Psoas muscle (tissue), 8 donors: ENCODE measurements at places on chromosomes 5 and 9. TPM values are rescaled to one million over a fixed set of nuclear protein-coding genes. Genes with fewer than 3 reads are reported as not detected.

- no peak for DNase-seq
Observed at GRCh38 chr9:129270205-129270604, 92.1 kb upstream of the IER5L start.

DNA sequence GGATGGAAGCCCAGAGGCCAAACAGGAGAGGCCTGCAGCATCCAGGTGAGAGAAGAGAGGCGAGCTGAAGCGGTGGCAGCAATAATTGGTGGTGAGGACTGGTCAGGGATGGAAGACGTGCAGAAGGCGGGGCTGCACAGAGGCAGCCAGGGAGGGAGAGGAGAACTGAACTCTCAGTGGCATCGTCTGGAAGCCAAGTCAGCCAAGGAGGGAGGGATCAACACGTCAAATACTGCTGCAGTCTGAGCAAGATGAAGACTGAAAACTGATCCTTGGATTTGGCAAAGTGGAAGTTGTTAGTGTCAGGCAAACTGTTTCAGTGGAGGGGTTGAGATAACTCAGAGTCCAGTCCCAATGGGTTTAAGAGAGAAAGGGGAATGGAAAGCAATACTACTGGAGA is 145.4 kb downstream of the CDK5RAP2 start:
- peak; percentile 75 for DNase-seq

DNA sequence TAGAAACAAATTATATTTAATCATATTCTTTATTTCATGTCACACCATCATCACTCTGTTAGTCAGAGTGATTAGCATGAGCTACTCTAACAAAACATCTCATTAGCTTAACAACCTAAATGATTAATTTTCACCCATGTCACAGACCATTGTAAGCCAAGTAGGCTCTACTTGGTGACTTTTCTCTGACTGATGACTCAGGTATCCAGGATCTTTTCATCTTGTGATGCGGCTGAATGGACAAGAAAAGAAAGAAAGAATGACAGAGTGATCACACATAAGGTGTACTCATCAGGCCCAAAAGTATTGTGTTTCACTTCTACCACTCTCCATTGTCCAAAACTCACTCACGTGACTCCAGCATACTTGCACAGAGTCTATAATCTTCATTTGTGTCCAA is 299.3 kb downstream of the ANXA1 start:
- DNase-seq, result no peak

The DCTN3 gene
- 109 TPM for total RNA-seq

GRCh38 chr9:100087218-100087617 is 11.6 kb downstream of the ERP44 start:
- DNase-seq, result no peak

The PPP2R2B gene
- not detected for total RNA-seq

- DNase-seq, result no peak
Observed at GRCh38 chr9:1005043-1005667, 28.7 kb downstream of the DMRT3 start.

The SLC22A4 gene
- total RNA-seq, result 2.8 TPM

The HTR1A gene
- not detected for total RNA-seq

DNA sequence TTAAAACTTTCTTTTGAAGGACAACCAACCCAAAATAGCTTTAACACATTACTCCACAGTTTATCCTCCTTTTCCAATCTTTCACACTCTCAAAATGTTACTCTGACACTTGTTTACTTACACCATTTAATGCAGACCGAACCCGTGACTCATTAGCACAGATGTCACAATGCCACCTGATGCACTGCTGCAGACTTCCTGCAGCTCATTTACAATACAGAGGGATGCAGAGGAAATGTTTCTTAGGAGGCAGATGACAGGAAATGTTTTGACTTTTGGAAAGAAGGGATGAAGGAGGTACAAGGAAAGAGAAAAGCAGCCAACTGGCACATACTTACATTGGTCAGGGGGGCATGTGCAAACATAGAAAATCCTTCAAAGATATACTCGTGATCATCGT is 39.0 kb downstream of the DROSHA start:
- no peak for DNase-seq

- DNase-seq, result no peak
Observed at GRCh38 chr5:78008356-78008967, 232.3 kb upstream of the TBCA start.

DNA sequence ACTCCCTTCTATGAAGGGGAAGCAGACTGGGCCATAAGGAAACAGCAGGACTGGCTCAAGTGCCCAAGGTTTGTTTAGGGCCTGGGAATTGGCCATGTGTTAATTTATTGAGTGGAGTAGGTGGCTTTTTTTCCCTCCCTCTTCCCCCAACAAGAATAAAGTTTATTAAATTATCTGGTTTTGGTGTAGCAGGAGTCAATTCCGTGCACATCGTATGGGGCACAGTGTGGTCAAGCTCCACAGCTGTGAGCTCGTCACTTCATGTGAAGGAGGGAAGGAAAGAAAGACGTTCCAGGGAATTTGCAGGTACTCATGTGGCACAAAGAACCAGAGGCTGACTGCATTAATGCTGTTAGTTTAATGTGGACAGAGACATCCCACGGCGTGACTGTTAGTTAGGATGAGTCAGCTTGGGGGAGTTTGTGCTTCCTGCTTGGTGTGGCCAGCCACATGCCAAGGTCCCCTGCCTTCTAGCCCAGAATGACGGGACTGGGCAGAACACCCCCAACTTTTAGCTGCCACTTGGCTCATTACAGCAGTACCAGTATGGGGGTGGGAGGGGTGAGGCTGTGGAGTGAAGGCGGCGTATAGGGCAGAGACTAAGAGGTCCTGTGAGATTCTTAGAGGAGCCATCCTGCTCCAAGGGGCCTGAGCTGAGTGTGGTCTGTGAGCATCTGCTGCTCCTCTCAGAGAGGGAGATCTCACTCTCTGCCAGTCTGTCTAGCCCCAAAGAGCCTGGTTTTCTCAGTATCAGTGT is 33.2 kb downstream of the CSF1R start:
- peak; percentile 30 for DNase-seq

The PCDH12 gene
- total RNA-seq, result 4.2 TPM

DNA sequence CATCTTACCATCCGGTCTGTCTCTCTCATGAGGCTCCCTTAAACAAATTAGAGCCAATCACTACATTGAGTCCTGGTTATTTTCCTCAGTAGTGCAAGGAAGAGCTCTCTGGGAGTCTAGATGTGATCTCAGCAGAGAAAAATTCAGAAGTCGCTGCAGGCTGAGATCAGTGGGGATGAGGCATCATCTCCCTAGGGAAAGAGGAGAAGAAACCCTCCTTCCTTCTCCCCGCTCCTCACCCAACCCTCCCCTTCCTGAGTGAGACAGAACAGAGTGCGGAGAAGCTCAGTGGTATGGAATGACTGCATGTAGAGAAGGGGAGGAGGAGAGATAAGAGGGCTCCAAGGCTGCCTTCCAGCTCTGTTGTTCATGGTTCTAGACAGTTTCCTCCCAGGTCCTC is 80.5 kb downstream of the PAPPA start:
- no peak for DNase-seq

- DNase-seq, result no peak
Observed at GRCh38 chr9:121658591-121658990, 7.2 kb downstream of the DAB2IP start.

The DOCK8 gene
- total RNA-seq, result 2.8 TPM

DNA sequence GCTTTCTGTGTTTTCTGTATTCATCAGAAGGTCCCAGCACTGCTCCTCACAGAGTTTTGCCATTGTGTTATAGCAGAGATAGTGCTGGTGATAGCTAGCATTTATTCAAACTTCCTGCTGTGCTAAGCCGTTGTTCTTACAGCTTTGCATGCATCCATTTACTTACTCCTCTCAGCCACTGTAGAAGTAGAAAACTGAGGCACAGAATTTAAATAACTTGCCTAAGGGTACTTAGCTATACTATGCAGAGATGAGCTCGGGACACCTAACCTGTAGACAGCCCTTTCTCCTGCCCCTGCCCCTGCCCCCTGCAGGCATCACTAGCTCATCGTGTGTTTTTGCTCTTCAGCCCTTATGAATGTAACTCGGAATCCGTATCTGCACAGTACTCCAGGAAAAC is 227.6 kb downstream of the SAXO1 start:
- DNase-seq, result no peak

DNA sequence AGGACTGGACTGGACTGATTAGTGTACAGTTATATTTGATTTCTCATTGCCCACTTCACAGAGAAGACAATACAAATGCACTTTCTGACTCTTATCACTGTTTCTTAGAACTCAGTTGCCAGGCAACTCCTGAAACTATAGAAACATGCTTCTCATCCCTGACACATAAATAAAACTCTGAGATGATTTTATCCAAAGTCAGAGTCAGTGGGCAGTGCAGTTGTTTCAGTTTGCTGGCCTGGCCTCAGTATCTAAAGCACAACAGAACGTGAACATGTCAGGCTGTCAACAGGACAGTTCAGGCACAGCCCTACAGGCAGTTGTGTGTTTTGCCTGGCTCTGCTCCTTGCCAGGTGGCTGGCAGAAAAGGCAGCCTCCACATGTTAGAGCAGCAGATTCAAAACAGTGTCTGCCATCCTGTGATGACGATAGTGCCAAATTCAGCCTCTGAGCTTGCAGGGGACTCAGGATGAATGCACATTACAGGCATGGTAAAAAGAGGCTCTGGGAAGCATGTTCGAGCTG is 65.1 kb upstream of the CCDC152 start:
- no peak for DNase-seq

The MORN5 gene
- not detected for total RNA-seq

DNA sequence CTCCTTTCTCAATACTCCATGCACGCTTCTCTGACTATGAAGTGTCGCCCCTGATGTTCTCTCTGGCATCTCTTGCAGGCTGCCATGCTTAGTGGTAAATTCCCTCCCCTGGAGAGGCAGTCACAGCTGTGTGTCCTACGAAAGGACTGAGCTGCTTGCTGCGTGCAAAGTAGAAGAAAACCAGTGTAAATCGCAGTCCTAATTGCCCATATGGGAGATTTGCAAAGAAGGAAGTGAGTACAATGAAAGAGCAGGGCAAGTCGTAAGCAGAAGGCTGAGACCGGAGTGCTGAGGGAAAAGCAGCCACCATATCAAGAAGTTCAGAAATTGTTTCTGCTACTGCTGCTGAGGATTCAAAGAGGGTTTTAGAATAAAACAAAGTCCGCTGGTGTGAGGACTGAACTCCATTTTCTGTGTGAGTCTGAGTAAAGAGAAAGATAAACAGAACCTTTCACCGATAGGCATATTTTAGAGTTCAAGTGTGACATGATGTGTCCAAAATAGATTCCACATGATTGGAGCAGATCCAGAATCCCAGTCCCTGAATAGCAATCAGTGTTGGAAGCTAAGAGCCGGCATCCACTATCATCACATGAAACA is 507.8 kb upstream of the MPDZ start:
- DNase-seq, result no peak

DNA sequence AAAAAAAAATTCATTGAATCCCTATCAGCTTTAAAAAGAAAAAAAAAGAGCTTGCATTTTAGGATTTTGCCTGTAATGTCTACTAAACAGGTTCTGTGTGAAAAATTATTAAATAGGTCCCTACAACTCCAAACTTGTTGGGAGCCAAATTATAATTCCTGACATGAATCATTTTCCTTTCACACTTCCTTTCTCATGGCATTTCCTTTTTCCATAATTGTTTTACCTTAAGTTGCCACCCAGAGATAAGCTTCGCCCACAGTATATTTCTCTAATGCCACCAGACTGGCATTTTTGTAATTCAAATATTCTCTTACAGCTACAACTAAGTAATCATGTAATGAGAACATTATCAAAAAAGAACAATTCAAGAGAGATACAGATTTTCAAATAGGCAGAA is 348.8 kb downstream of the EFNA5 start:
- DNase-seq, result no peak

DNA sequence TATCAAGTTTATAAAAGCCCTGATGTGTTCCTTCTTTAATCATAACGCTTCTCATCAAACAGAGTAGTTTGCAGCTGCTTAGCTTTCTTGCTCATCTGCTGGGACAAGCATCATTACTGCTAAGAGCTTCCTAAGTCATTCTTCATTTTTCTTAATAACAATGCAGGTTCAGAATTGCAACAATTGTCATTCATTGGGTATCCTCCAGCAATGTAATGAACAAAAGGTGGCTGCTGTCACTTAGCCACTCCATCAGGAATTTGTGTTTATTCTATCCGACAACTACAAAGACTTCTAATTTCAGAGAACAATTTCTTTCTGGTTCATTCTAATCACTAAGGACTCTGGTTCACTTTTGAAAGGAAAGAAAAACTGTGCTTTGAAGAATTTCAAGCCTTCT is 836.7 kb upstream of the CDH10 start:
- no peak for DNase-seq

GRCh38 chr5:135156715-135157404 is 122.8 kb upstream of the PITX1 start:
- no peak for DNase-seq

The ZDHHC11B gene
- total RNA-seq, result 2.2 TPM

DNA sequence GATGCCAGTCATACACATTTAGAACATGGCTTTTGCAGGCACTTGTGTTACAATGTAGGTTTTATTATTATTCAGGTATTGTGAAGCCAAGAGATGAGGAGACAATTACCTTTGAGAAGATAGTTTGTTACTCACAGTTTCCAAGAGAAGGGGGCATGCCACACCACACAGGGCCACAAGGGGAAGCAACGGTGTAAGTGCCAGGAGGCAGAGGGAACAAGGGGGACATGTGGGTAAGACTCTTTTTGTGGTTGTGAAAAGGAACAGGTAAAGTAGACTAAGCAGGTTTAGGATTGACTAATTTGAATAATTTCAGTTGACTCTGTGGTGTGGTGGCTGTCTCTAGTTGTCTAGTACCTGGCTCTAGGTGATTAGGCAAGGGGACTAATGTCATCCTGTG is 191.2 kb downstream of the TRPM6 start:
- DNase-seq, result no peak

GRCh38 chr9:113992994-113993393 is 85.1 kb downstream of the AMBP start:
- DNase-seq, result no peak

The ASPN gene
- total RNA-seq, result 5.7 TPM

The MVB12B gene
- total RNA-seq, result 15.4 TPM

The POU5F2 gene
- total RNA-seq, result 0.17 TPM

DNA sequence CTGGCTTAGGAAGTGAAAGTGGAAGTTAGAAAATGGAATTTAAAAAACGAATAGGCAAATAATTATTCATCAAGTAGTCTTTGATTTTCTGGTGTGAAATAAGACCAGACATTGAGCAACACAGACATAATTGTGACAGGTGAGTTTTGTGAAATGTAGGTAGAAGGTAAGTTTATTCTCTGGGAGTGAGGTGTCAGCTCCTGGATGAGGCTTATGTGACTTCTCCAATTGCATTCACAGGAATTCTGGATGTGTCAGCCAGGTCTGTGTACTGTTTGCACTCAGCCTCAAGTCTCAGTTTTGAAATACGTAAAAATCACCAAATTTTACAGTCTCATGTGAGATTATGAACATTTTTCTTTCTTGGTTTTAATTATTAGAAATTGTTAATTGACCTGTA is 537.6 kb downstream of the CETN3 start:
- DNase-seq, result no peak

GRCh38 chr9:13128266-13128860 is 151.1 kb downstream of the MPDZ start:
- DNase-seq, result no peak

- no peak for DNase-seq
Observed at GRCh38 chr5:91126448-91126847, 256.7 kb downstream of the ARRDC3 start.

The LCNL1 gene
- 0.44 TPM for total RNA-seq
